ENCODE measurements at places on chromosomes 16 and 17.
A peak's percentile ranks its signal among the peaks of the same experiment; 100 is the strongest.

- no peak for DNase-seq
These were observed 9.6 kb upstream of the AKAP10 start for GRCh38 chr17:19986941-19987861.

DNA sequence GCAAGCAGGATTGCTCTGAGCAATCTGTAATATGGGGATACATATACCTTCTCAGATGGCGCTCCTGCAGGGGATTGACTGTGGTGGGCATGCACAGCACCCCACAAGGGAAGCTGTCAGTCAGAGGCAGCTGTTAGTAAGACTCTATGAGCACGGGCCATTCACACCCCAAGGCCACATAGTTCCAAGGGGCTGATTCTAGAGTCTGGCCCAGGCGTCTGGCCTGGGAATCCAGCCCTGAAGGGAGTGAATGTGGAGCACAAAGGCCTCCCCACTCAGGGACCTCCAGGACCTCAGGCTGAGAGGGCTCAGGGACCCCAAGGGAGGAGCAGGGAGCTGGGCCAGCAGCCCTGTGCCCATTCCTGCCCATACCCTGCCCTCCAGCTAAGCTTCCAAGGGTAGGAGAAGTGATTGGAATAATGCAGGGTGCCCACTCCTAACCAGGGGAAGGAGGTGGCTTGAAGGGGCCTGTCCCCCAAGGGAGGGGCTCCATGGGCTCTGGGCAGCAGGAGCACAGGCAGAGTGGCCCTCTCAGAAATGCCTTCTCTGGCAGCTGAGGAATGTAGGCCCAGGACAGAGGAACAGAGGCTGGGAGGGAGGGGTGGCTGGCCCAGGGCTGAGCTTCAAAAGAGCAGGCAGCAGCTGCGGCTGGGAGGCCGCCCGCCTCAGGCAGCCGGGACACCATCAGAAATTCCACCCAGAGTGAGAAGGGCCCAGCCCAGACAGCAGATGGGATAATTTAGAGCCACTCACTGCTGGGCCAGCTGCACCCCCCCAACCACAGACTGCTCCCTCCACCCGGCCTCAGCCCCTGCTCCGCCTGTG, 48.9 kb upstream of the MRPS23 start:
- peak; percentile 85 for DNase-seq

GRCh38 chr17:21286909-21287702, 2.6 kb downstream of the MAP2K3 start:
- no peak for DNase-seq

DNA sequence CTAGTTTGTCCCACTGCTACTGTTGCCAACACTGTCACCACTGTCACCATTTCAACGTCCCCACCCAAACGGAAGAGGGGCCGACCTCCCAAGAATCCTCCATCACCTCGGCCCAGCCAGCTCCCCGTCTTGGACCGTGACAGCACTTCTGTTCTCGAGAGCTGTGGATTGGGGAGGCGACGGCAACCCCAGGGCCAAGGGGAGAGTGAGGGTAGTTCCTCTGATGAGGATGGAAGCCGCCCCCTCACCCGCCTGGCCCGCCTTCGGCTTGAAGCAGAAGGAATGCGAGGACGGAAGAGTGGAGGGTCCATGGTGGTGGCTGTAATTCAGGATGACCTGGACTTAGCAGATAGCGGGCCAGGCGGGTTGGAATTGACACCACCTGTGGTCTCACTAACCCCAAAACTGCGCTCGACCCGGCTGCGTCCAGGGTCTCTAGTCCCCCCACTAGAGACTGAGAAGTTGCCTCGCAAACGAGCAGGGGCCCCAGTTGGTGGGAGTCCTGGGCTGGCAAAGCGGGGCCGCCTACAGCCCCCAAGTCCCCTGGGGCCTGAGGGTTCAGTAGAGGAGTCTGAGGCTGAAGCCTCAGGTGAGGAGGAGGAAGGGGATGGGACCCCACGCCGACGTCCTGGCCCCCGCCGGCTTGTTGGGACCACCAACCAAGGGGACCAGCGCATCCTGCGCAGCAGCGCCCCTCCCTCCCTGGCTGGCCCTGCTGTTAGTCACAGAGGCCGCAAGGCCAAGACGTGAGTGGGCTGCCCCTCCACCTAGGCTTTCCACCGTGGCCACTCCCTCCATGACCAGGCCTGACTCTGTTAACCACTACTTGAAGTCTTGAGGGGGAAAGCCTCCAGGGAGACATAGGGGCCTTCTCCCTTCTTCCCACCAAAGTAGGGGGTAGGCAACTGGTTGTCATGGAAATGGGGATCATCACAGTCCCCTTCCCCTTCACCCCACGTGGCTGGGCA, 9.0 kb upstream of the PHKG2 start:
- no peak for DNase-seq

- no peak for DNase-seq
These were observed 8.7 kb upstream of the MEAK7 start for GRCh38 chr16:84513123-84513522.

- no peak for DNase-seq
These were observed 2.8 kb upstream of the KRT40 start for GRCh38 chr17:40986920-40987319.
